Activated effector memory CD4-positive, alpha-beta T cell treated with anti-CD3 and anti-CD28 coated beads, Interleukin-2, amount 50 U/mL, for 16 hours (primary cell): ENCODE measurements at places on chromosomes 2 and 18.

DNA sequence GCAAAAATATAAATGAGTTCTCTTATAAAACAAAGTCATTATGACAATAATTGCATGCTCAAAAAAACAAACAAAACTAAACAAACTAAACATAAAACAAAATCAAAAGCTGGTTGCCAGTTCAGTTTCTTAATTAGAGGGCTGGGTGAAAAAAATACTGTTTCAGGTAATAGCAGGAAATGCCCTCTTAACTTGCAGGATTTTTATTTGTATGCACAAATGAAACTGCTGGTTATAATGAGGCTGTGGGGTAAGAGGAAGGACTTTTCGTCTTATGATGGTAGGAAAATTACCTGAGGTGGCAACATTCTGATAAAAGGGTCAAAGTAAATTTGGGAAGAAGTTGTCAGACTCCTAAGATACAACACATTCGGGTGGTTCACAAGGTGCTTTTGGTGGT lies 21.5 kb upstream of the CDKL4 start:
- no peak for DNase-seq

GRCh38 chr2:137190411-137191195 lies 425.3 kb downstream of the THSD7B start:
- DNase-seq: no peak

GRCh38 chr18:6203791-6204190 lies 210.9 kb downstream of the L3MBTL4 start:
- DNase-seq: no peak

- DNase-seq: no peak
Measured at GRCh38 chr18:62828091-62828640, 112.8 kb downstream of the PHLPP1 start.

- no peak for DNase-seq
Measured at GRCh38 chr2:132276571-132276981, 114.8 kb upstream of the ANKRD30BL start.

- DNase-seq: no peak
Measured at GRCh38 chr2:9709539-9710285, 78.9 kb upstream of the YWHAQ start.

DNA sequence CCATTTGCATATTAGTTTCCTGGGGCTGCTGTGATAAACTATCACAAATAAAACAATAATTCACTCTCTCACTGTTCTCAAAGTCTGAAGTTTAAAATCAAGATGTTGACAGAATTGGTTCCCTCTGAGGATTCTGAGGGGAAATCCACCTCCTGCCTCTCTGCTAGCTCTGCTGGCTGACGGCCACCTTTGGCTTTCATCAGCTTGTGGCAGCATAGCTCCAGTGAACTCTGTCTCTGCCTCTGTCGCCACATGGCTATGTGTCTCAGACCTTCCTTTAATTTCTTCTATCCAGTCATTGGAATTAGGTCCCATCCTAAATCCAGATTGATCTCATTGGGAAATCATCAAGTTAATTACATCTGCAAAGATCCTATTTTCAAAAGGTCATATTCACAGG lies 38.9 kb upstream of the TRIM43 start:
- DNase-seq: no peak

- no peak for DNase-seq
Measured at GRCh38 chr2:191158193-191158592, 7.4 kb upstream of the STAT4 start.

DNA sequence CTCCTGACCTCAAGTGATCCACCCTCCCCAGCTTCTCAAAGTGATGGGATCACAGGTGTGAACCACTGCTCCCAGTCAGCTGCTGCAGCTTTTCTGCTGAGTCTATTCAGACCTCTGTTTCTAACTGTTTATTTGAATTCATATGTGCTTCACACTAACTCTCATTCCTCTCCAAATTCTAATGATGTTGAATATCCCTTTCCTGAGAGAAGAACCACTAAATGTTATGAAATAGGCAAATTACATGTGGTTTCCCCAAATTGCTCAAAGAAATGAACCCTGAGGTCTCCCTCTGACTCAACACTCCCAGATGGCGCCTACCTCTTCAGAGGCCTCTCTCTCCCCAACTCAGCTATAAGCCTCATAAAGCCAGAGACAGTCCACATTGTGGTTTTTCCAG lies 98.6 kb downstream of the IRS1 start:
- DNase-seq: no peak

DNA sequence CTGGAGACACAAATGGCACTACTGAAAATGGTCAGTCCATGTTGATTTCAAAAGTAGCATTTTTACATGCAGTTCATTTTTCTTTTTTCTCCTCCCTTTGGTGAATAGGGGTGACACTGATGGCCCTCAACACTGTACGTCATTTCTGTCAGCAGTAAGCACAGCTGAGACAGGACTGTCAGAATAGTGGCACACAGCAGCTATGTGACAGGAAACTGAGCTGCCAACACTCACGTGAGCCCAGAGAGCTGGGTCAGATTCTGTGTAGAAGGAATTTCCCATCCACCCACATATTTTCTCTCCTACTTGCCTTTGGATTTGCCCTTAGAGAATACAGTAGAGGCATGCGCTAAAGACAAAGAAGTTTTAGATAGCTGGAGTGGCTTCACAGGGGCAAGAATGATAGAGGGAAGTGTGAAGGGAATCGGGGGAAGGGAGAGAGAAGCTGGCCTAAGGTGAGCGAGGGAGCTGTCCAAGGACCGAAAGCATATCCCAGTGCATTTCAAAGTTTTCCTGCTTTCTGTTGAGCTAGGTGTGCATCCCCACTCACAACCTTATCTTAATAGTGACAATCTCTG lies 476.6 kb downstream of the CNTNAP5 start:
- DNase-seq: no peak

- DNase-seq: no peak
Measured at GRCh38 chr2:39836638-39837037, 57.6 kb upstream of the THUMPD2 start.
